Adrenal gland (tissue), 19 donors: ENCODE measurements at places on chromosomes 5 and 9.
A peak's percentile ranks its signal among the peaks of the same experiment; 100 is the strongest.

DNA sequence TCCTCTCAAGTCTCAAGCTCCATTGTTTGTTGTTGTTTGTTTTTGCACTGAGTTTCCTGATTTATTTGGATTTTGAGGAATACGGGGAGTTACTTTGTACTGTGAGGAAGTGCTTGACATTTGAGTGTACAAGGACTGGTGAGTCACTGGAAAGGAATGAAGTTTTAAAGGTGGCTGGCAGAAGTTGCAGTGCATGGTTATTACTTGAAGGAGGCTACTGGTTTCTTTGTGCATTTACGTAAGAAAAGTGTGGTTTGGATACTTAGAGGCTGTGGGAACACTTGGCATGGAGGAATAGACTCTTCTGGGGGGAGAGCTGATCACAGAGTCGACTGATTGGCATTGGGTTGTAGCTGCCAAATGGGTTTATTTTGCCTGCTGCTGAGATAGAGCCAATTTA lies 919.0 kb downstream of the TAF11L14 start:
- DNase-seq: peak; percentile 26

DNA sequence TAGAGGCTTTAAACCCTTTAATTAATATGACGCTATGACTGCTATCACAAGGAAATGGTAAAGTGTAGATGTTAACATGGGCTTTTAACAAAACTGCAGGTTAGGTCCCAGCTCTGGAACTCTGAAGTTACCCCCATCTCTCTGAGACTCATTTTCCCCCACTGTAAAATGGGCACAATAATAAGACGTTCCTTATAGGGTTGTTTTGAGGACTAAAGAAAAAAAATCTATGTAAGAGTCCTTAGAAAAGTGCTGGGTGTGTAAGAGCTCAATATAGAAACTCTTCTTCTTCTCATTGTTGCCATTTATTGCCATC lies 45.8 kb upstream of the STK32A start:
- DNase-seq: no peak

GRCh38 chr9:79742110-79742721 lies 170.5 kb downstream of the TLE4 start:
- no peak for DNase-seq

- no peak for DNase-seq
Observed at GRCh38 chr5:82104872-82105271, 133.0 kb downstream of the ATG10 start.

- no peak for DNase-seq
Observed at GRCh38 chr5:61290791-61291210, 41.3 kb upstream of the ZSWIM6 start.

DNA sequence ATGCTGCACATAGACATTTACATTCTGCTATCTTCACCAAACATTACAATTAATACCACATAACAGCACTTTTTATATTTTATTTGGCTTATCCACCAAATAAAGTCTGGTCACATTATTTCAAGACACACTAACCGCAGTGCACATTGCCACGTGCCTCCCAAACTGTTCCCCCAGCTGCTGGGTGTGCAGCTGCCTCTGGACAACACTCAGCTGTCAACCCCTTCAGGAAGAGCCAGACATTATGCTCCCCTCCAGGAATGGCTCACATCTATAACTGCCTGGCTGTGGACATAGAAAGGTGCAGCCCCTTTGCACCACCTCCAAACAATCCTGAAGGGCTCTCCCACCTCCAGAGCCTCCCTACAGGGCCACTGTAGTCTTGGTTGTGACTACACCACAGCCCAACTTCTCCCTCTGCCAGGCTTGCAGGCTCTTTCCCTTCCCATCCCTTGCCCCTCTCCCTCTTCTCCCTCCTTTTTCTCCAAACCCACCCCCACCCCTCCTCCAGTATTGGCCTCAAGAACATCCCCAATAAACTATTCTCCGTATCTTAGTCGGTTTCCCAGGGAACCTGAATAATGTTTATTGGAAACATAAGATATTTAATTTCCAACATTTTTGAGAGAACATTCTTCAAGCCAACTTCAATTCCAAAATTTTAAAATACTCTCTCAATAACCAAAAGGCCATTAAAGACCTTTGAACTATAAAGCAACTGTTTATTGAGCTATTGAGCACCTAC lies 372.3 kb downstream of the CTNND2 start:
- DNase-seq: no peak

DNA sequence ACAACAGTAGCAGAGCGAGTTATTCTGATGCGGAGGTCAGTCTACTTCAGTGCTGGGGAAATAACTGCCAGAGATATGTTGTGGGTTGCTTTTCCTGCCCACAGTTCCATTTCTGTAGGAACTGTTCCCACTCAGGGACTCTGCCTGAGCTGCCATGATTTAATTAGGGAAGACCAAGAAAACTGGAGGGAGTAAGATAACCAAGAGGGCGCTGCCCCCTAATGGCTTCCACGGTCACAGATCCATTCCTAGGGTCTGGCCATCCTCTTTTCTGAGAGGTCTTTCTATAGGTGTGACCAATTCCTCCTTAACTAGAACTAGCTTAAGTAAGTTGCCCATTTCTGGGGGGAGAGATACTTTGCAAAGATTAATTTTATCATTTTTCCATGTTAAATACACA lies 125.9 kb downstream of the APBA1 start:
- no peak for DNase-seq

GRCh38 chr5:1420211-1421195 lies 24.7 kb downstream of the SLC6A3 start:
- DNase-seq: no peak

DNA sequence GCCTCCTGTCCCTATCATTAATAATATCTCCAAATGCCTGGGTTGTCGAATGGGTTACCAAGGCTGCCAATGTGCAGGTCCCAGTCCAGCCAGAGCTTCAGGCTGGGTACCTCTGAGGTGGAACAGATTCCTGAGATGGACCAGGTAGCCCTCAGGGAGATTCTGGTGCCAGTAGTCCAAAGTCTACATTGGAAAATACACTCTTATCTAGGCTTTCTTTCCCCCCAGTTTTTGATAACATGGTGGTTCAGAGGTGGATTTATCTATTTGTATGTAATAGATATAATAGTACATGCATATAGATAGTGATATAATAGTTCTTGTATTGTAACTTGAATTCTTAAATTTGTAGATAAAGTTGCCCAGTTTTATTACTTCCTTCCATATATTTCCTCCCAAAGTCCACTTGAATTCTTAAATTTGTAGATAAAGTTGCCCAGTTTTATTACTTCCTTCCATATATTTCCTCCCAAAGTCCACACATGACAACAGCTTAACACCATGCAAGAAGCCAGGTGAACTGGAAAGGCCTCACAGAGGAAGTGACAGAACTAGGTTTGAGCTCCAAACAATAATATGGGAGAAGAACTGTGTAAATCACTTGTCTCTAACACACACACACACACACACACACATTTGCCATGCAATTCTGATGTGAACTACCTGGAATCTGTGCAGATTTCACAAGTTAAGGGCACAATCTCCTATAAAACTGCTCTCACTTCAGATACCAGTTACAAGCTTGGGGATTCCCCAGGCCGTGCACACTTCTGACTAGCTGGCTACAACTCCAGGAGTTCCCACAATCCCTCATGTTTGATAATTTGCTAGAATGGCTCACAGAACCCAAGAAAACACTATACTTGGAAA lies 30.7 kb upstream of the ERAP1 start:
- no peak for DNase-seq

DNA sequence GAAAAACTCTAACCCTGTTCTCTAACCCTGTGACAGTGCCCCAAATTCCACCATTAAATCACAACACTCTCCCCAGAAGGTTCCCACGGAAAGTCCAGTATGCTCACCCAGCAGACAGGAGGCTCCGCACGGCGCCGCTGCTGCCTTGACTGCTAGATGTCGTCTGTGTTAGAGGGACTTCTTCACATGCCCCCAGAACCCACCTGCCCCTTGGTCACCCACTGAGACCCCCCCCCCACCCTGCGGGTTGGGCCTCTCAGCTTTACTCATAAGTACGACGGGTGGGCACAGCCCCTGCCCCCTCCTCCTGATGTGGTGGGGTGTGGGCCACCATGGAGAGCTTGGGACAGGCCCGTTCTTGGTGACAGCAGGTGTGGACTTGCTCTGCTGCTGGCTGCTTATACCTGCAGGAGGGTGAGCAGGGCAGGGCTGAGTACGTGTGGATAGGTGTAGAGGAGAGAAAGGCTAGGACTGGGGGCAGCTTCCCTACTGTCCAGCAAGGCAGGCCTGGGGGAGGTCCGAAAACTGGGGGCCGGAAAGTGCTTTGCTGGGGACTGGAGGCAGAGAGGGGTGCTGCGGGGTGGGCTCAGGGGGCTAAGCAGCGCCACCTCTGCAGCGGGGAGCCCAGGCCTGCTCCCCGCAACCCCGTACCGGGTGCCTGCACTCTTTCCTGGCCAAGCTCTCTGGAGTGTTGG lies 57.5 kb upstream of the OLFM1 start:
- no peak for DNase-seq

DNA sequence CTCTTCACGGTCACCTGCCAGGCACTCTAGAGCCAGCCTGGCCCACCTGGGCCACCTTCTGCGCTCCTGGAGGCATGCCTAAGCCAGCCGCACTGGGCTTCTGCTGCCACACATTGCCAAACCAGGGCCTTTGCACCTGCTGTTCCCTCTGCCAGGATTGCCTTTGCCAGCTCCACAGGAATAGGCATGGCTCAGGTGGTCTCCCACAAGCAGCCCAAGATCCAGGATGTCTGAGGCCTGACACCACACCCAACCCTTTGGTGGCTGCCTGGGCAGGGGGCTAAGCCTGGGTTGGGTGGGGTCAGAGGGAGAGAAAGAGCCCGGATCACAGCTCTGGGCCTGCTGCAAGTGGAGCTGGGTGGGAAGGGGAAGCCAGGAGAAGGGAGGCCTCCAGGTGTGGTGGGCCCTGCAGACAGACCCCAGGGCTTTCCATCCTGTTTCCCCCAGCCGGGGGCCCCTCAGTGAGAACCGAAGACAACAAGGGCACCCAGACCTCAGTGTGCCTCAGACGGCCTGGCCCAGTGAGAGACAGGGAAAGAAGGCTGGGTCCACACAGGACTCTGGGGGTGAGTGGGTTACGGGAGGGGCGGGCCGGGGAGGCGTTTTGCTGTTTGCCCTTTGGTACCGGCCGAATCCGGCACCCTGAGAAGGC lies 672 bp upstream of the SUSD3 start:
- no peak for DNase-seq

DNA sequence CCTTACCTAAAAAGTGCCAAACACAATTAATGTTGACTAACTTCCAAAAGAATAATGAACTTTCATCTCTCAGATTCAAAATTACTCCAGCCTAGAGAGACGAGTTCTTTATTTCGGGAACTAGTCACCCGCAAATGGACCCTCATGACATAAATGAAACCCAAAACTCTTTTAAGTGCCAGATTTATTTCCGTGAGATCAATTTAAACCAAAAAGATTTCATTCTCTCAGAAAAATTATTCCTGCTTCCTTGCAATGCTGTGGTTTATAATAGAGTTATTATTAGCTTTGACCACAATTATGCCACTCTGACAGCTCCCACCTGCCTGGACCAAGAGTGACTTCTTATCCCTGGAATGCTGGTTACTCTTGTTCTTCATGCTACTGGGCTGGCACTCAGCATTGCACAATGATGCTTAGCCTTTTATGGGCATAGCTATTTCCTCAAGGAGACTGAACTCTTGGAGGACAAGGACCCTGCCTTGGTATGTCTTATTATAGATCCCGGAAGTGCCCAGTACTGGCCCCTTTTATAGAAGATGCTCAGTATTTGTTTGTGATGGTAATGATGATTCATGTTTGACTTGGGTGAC lies 183.5 kb downstream of the SNX18 start:
- peak; percentile 27 for DNase-seq

- DNase-seq: no peak
Observed at GRCh38 chr5:17678751-17679324, 44.6 kb downstream of the TAF11L14 start.

DNA sequence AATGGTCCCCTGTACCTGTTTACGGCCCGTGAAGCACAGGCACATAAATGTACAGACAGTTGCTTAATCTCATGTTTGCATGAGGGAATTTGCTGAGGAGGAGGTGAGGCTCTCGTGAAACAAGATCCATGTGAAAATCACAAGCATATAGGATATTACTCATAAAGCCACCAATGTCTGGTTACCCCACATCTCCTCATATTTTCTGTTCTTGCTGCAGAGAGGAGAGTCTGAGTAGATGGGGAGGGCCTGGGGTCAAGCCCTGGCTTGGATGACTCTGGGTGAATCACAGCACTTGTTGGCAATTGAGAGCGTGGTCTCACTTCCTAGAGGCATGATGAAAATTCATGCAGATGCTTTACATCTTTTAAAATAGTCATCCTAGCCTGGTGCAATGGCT lies 975 bp downstream of the AGXT2 start:
- DNase-seq: no peak

- DNase-seq: no peak
Observed at GRCh38 chr5:98217138-98217537, 556.3 kb upstream of the RGMB start.

- no peak for DNase-seq
Observed at GRCh38 chr5:45623832-45624231, 72.3 kb downstream of the HCN1 start.
